Fibroblast of the conjunctiva (primary cell): ENCODE measurements at places on chromosomes 4 and X.

DNA sequence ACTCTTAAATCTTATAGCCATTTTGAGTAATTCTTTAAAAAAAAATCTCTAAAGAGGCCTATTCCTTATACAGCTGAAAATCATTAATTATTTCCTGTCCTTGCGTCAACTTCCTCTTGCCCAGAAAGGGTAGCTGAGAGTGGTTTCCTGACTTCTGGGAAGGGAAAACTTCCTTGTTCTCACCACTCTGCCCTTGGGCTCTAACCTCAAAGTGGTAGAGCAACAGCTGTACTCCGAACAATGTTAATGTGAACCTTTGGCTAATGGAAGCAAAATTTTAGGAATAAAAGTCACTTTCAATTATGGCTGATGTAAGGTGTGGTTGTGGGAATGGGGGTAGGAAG is 15.3 kb downstream of the KLHL2 start:
- no peak for DNase-seq

DNA sequence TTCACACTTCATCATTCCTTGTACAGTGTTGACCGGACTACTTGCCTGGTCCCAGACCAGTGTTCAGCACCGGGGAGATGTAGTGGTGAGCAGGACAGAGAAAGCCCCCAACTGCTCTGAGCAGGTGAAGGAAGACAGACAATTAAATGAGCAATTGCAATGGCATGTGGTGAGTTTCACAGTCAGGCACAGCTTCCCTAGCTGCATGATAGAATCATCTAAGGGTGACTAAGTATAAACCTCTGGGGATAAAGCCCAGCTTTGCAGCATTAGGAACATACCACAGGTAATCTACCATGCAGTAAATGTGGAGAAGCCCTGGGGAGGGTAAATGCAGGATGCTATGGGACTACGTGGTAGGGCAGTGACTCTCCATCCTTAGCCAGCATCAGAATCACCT is 47.8 kb downstream of the TMA16 start:
- DNase-seq: no peak

DNA sequence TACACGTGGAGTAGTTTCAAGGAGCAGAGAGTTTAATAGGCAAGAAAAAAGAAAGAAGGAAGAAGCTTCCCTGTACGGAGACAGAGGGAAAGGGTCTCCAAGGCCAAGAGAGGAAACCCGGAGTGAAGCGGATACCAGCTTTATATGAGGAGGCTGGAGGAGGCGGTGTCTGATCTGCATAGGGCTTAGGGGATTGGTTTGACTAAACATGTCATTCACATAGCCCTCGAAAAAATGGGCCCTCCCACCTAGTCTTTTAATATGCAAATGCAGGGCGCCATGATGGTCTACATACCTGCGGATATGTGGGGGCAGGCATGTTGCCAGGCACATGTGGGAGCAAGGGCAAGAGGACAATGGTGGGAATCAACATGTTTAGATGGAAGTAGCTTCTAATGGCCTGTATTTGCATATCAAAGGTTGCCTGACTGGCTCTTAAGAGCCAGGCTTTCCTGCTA is 103.1 kb upstream of the UGT8 start:
- no peak for DNase-seq

GRCh38 chr4:5980436-5981155 is 37.6 kb downstream of the C4orf50 start:
- no peak for DNase-seq

DNA sequence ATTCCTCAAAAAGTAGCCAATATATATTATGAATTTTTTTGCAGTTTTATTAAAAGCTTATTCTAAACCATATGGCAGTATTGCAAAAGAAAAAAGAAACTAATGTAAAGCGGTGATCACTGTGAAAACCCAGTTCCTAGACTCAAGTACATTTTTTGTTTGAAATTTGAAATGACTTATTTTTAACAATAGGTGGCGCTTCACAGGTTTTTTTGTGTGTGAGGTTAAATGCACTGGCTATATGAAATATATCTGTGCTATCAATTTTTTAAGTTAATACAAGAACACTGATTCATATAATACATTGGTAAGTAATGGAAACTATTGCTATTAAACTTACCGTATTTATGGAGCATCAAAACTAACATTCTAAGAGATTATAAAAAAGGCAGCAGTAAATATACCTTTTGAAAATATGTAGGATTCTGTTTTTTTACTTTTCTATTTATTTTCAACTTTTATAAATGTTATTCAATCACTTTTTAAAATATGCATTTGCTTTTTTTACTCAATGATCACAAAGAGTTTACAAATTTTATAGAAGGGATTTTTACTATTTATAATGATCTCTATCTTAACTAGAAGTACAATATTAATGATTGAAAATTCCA is 5.6 kb upstream of the SPRY1 start:
- no peak for DNase-seq

DNA sequence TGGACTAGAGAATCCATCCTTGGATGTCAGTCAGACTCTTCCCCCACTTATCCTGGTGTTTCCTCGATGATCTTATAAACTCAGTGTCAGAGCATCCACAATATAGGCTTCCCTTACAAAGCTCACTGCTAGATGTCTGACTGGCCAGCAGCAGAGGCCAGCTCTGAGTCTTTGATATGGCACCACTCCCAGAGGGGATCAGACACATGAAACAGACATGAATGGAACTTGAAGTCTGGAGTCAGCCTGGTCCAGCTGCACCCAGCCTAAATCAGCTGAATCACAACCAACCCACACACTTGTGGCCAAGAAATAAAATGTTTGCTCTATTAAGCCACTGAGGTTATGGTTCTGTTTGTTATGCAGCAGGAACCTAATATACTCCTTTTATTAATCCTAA is 129.6 kb upstream of the MED14 start:
- peak; percentile 12 for DNase-seq

GRCh38 chr4:5036239-5036638 is 15.0 kb upstream of the STK32B start:
- DNase-seq: peak; percentile 51
